ENCODE measurements at places on chromosomes 7 and 10.
A peak's percentile ranks its signal among the peaks of the same experiment; 100 is the strongest.

GRCh38 chr7:106987777-106988176 lies 56.7 kb upstream of the PRKAR2B start:
- no peak for DNase-seq

DNA sequence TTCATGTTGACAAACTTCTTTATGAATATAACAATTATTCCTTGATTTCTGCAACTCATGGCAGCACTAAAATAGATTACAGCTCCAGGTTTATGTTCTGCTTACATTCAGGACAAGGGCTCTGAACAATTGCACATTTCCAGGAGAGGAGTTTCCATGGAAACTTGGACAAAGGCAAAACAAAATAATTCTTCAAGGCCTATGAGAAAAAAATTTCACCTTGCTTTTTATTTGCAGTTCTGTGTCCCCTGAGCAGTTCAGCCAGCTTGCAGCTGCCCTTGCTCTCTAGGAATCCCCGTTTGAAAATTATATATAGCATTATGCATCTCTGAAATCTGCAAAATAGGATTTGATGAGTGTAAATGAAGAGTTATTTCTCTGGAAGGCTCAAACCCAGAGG lies 71.7 kb downstream of the ARL4A start:
- no peak for DNase-seq

DNA sequence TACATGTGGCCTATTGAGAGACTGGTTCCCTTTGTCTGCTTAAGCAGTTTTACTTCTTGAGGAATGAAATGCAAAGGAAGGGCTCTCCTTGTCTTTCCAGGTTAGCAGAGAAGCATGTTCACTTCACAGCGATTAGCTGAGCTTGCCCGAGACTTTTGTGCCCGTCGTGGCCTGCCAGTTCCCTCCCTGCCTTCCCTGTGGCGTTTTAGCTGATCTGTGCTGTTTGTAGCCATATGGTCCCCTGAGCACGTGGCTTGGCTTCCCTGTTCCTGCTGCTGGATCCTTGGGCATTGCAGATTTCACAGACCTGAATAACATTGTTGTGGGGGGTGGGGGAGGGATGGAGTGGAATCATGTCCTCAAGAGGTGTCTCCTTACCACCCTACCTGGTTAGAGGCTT lies 61.8 kb downstream of the SND1 start:
- DNase-seq, result no peak

DNA sequence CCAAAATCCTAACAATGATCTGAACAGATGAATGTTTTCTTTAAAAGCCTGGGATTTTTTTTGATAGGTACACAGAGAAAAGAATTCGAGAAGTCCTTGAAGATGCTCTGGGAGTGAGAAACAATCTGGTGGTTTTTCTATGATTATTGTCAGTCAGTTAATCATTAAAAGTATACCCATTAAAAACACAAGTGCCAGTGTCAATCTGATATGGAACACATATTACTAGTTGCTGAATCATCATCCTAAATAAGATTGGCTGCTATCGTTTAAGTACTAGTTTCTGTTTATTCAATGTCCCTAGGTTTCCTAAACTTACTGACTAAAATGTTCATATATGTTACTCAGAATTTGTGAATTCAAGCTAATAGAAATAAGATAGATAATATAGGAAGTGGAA lies 16.1 kb downstream of the COL28A1 start:
- DNase-seq, result no peak

GRCh38 chr7:33937871-33938270 lies 32.5 kb downstream of the BMPER start:
- no peak for DNase-seq

DNA sequence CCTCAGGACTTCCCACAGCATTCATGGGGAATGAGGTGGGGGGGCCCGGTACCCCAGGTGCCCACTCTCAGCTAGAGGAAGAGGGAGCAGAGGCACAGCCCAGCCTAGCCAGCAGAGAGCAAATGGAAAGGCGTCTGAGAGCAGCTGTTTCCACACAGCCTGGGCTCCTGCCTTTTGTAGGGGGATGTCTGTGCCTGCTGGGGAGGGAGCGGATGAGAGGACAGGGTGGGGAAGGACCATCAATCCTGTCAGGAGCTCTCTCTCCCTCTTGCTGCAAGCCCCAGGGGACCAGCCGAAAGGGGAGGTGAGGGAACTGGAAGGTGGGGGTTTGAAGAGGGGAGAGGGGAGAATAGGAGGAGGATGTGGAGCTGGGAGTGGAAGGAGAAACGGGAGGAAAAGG lies at the start of gene PKD2L1:
TSS of gene PKD2L1 (minus strand) at position 150 of the 400 bp plus-strand sequence. CDS start at position 25, 125 bp downstream.
- no peak for DNase-seq

GRCh38 chr10:5545011-5545410 lies 20.2 kb downstream of the CALML3 start:
- DNase-seq, result peak; percentile 36

DNA sequence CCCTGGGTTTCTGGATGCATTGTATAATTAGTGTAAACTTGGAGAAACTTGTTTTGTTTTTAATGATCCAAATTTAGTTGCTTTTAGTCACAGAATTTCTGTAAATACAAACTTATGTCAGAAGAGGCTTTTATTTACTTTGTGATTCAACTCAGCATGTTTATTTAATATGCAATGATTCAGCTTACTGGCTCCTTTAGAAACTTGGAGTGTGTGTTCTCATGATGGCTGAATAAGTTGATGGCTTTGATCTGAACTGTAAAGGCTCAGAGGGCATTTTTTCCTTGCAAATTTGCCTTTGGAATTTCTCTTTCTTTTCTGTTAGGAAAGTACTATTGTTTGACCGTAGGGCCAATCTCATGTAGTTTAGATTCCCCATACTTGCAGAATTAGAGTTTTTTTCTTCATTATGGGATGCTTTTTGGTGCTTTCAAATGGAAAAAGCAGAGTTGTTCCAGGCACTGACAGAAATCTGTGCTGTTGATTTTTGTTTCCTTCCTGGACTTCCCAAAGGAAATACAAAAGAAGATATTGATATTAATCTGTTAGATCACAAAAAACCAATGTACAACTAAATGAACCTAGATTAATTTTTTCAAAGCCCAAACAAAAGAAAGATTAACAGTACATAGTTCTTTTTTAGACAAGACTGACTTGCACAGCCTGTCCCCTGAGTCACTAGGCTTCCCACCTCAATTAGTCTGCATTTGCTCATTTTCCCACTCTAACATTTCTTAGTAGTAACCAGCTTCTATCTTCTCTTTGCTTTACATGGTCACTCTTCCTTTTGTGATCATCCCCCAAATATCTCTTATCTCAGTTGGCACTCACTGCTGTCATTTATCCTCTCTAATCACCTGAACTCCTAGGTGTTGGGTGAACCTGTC lies 96.8 kb upstream of the AGR3 start:
- no peak for DNase-seq

- peak; percentile 78 for DNase-seq
These were observed 35.2 kb downstream of the PPIF start for GRCh38 chr10:79382491-79382941.

- no peak for DNase-seq
These were observed 37.1 kb upstream of the BICC1 start for GRCh38 chr10:58475322-58476277.

Data from suprapubic skin (tissue), 4 donors.